ENCODE measurements at places on chromosomes 4 and X.

DNA sequence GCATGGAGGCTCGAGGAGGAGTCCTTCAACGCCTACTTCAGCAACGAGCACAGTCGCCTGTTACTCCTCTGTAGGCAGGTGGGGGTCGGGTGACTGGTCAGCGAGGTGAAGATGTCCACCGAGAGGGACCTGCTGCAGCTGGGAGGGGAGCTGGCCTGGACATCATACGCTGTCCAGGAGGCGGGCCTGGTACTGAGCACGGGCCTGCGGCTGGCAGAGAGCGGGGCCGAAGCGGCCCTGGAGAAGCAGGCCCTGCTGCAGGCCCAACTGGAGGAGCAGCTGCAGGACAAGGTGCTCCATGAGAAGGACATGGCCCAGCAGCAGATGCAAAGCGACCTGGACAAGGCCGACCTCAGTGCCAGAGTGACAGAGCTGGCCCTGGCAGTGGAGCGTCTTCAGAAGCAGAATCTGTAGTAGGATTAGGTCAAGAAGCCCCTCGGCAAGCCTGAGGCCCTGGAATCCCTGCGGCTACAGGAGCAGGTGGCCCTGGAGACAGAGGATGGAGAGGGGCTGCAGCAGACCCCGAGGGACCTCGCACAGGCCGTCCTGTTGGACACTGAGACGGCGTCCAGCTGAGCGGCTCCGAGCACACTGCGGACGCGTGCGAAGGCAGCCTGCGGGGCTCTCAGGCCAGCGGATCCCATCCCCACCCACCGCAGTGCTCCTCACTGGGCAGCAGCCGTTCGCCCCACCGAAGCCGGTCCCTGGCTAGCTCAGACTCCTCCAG, 11.9 kb downstream of the SMIM10L2A start:
- no peak for DNase-seq

- no peak for DNase-seq
Observed at GRCh38 chr4:183397741-183398297, 46.6 kb upstream of the CDKN2AIP start.

DNA sequence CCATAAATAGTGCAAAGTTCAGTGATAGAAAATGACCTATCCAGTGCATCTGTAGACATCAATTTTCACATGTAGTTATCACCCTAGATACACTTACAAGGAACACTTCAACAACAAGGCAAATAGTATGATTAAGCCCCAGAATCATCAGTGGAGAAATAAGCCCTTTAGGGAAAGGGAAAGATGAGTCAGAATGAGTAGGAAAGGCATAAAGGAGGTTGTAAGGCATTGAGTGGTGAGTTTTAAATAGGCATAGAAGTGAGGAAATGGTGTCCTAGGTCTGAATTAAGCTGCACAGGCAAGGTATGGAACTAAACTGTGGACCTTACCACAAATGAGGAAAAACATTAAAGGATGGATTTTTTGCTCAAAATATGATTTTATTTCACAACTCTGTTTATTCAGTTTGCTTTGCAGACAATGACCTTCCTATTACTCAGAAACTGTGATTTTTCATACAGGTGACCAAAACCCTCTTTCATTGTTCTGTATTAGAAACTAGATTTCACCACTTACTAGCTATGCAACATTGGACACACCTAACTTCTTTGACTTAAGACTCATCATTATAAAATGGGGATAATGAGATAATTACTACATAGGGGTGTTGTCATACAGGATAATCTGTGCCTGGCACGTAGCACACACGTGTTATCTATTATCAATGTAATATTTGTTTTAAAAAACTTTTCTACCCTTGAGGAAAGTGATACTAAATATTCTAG, 57.0 kb upstream of the MAP9 start:
- DNase-seq: no peak

- DNase-seq: no peak
Observed at GRCh38 chrX:51598899-51599298, 19.8 kb downstream of the CENPVL3 start.

- no peak for DNase-seq
Observed at GRCh38 chr4:102723511-102723910, 37.3 kb downstream of the MANBA start.

GRCh38 chr4:129994715-129995114, 898.8 kb downstream of the C4orf33 start:
- no peak for DNase-seq
